Natural killer cell treated with Interleukin-12 subunit alpha and Interleukin-12 subunit beta and Interleukin-15 and Interleukin-18, amount 100 ng/mL, for 72 hours (primary cell): ENCODE measurements at places on chromosomes 3 and 15.

- no peak for DNase-seq
These were observed 27.8 kb downstream of the DUSP7 start for GRCh38 chr3:52028572-52028971.

DNA sequence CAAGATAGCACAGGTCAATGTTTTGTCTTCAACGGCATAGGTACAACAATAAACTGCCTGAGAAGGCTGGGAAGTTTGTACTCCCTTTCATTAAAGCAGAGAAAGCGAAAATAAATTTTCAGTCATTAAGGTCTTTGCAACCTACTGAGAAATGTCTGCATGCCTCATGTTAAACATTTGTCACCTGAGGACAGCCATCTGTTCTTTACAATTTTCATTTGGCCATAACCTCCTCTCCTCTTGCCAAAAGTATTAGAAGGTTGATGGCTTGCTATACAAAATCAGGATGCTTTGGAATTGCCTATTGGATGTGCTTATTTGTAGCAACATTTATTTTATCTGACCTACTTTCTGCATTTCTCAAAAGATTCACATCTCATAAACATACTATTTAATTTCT is 122.7 kb downstream of the GOLIM4 start:
- no peak for DNase-seq

- no peak for DNase-seq
These were observed 476.9 kb downstream of the MECOM start for GRCh38 chr3:169186596-169186995.

GRCh38 chr15:95522533-95522932 is 808.0 kb upstream of the NR2F2 start:
- DNase-seq = no peak

- peak; percentile 65 for DNase-seq
These were observed 795 bp upstream of the SCAANT1 start for GRCh38 chr3:63912768-63913588.

GRCh38 chr3:122621112-122621511 is 43.7 kb downstream of the PARP15 start:
- DNase-seq = no peak

DNA sequence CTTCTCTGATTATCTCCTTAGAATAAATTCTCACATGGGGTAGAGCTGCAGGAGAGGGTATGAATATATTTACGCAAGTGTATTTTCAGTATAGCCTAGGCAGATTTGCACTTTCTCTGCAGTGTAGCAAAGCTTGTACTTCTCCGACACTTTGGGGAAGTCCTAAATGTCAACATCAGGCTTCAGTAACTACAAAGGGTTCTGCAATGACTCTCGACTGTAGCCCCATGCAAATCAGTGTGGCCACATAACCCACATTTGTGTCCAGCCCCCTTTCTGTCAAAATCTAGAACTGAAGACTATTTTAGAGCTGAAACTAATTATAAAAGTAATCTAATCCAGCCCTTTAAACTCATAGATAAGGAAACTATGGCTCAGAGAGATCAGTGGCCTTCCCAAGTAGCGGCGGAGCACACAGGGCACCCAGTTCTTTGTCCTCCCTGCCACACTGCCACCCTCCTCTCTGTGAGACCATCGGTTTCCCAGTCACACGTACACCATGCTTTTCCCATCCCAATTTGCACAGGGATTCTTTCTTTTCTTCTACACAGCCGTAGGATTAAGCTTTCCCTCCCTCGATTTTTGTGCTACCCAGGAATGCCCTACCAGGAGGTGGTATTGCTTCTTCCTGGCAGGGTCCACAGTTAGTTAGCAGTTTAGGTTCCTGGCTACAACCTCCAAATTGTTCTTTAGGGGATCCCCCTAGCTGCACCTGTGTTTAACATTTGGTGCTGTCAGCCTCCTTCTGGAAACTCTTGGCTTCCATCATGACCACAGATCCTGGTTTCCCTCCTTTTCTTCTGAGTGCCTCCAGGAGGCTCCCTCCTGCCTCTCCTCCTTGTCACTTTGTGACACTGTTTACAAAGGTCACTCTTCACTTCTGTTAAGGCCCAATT is 22.9 kb downstream of the MRAS start:
- DNase-seq = peak; percentile 84

GRCh38 chr3:128457937-128458336 is 8.8 kb downstream of the DNAJB8 start:
- DNase-seq = no peak

DNA sequence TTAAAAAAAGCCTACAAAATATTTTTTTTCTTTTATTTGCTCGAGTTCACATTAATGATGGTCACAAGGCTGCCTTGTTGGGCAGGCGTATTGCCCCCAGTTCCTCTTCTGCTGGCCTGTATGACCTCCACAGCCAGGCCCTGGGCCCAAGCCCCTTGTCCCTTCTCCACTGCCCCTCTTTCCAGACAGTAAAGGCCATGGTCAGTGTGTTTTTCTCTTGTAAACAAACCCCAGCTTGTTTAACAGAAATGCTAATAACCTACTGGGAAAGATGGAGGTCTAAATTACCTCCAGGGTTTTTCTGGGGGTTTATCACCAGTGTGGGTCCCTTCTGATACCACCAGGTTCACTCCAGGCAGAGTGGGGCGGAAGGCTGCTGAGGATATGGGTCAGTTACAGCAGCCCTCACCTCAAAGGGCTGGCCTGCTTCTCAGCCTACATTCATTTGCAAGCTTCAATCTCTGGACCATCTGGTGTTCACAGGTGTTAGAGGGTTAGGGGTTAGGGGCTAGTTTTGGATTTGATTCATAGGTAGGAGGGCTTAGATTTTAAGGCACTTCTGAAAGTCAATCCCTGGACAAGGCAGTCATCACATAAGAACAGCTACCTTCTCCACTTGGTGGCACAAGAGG is 2.0 kb upstream of the MANF start:
- no peak for DNase-seq

GRCh38 chr15:94353488-94353820 is 122.1 kb downstream of the MCTP2 start:
- no peak for DNase-seq

GRCh38 chr3:195255571-195256501 is 15.1 kb downstream of the XXYLT1 start:
- no peak for DNase-seq

DNA sequence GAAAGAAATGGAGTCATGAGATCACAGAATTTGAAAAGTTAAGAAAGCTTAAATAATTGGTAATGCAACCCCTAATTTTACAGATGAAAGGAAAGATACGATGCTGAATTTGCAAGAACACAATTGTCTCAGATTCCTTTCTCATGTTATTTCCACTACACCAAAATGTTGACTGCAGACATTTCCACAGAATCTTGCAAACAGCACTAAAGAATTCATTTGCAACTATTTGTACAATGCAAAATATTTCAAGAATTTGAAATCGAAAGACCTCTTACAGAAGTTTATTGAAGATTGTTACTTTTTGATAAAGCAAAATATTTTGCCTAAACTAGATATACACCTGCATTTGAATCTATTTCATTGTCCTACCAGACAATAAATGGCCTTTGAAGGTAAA is 194.1 kb upstream of the KCNMB2 start:
- DNase-seq = no peak

DNA sequence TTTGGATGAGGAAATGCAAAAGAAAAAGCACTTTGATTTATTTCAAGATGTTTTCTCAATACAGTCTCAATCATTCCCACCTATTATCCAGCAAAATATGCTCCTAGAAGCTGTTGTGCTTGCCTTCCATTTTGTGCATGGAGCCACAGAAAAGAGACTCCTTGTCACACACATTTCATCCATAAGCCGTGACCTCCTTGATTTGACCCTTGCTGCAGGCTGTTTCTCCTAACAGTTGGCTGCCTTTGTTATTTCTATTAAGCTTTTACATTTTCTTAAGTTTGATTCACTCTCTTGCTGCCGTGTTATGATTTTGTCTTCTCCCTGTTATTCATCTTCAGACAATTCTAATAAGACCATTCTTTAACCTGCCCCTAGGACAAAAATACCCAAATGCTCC is 124.2 kb upstream of the PLAAT1 start:
- no peak for DNase-seq

- DNase-seq = no peak
These were observed 164.5 kb downstream of the THSD4 start for GRCh38 chr15:71279757-71280141.

DNA sequence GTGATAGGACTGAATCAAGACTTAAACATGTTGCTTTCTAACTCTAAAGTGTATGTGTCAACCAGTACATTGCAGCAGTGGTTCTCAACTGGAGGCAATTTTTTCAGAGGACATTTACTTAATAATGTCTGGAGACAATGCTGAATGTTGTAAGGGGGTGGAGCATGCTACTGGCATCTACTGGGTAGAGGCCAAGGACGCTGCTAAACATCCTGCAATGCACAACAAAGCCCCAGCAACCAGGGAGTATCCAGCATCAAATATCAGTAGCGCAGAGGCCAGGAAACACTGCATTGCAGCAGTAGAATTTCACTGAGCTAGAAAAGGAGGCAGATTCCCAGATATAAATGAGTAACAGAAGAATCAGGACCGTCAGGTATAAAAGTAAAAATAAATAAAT is 79.8 kb upstream of the GRM7 start:
- DNase-seq = no peak

- no peak for DNase-seq
These were observed 119.3 kb upstream of the SLC24A5 start for GRCh38 chr15:48001393-48002039.

- no peak for DNase-seq
These were observed 16.4 kb downstream of the EHD4 start for GRCh38 chr15:41955807-41956525.

DNA sequence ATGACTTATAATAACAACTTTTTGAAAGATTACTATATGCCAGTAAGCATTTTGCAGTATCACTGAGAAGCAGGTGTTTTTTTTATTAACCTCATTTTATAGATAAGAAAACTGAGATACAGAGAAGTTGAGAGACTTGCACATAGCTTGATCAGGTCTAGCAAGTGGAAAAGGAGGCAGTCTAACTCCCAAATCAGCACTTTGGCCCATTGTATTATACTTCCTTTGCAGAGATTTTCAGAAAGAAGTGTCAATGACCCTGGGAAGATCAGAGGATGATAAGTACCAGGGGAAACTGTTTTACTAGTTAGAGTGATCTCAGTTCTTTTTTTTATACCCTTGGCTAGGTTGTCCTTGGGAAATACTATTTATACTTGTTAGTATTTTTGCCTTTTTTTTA is 358.7 kb downstream of the SQOR start:
- DNase-seq = no peak

GRCh38 chr3:64523324-64523723 is 164.5 kb downstream of the ADAMTS9 start:
- DNase-seq = no peak

GRCh38 chr3:159897331-159898075 is 91.1 kb upstream of the IL12A start:
- DNase-seq = no peak

DNA sequence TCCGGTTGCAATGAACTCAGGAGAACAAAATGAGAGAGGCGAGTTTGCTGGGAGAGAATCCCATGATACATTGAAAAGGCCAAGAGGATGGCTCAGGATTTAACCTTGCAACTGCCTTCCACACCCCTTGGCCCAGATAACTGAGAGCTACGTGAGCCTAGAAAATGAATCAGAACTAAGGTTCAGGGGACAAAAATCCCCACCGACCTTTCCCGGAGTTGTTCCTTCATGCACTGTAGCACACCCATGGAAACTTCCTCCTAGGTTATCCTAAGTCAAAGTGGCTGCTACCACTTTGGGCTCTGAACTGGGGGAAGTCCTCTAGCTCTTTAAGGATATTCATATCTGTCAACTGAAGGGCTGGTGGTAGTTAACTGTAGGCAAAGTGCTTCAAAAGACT is 58.3 kb upstream of the SLC4A7 start:
- DNase-seq = no peak

GRCh38 chr15:23441204-23441603 is 5.8 kb downstream of the GOLGA6L2 start:
- no peak for DNase-seq

DNA sequence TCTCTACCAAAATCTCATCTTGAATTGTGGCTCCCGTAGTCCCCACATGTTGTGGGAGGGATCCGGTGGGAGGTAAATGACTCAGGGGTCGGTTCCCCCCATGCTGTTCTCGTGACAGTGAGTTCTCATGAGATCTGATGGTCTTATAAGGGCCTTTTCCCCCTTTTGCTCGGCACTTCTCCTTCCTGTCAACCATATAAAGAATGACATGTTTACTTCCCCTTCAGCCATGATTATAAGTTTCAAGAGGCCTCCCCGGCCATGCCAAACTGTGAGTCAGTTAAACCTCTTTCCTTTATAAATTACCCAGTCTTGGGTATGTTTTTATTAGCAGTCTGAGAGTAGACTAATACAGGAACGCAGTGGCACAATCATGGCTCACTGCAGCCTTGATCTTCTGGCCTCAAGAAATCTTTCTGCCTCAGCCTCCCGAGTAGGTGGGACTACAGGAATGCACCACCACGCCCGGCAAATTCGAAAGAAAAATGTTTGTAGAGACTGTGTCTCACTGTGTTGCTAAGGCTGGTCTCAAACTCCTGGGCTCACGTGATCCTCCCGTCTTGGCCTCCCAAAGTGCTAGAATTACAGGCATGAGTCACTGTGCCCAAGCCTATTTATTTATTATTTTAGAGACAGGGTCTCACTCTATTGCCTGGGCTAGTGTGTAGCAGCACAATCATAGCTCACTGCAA is 101.0 kb downstream of the ATP10A start:
- DNase-seq = no peak

DNA sequence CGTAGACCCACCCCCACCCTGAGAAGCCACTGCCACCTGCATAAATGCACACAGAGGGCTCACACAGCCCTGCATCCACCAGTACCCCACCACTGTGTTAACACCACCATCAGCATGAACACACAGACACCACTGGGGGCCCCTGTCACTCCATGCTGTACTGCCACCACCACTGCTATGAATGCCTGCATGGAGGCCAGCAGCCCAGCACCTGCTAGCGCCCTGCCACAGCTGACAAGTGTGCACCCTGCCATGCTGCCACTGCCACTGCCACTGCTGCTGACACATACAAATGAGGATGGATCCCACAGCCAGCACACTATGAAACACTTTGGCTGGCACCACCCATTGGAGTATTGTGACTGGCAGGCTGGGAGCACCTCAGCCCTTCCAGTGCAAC is 361.0 kb downstream of the TAFA4 start:
- DNase-seq = no peak

DNA sequence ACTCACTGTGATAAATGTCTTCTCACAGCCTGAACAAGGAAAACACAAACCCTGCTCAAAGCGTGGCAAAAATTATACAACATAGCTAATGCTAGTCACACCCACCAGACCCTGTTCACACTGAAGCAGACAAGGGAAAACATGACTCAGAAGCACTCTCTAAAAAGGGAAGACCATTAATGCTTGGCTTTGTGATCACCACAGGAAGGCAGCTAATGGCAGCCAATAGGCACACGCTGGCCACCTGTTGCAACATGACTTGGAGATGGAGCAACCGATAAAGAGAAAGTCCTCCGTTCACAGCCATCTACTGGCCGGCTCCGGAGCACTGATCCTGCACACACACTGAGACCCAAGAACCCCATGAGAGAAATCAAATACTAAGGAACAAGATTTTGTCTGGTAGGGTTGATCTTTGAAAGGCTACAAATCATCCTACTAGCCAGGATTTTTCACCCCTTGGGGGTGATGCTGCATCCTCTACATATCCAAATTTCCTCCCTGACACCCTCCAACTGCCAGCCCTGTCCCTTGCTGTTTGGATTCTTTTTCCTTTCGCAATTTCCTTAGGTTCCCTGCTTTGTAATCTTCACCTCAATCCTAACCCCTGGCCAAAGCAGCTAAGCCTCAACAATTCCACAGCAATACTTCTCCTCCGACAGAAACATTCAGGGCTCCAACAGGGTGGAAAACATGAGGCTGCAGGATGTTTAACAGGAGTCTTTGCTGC is 3.2 kb downstream of the ZXDC start:
- DNase-seq = peak; percentile 71
